ENCODE measurements at places on chromosomes 3 and 15. TPM values are rescaled to one million over a fixed set of nuclear protein-coding genes. Genes with fewer than 3 reads are reported as not detected.

Gene TF
- total RNA-seq = under 0.01 TPM

Gene LIPC
- total RNA-seq = 0.09 TPM

Gene SLC4A7
- total RNA-seq = 96.3 TPM

Gene GRM7
- total RNA-seq = 0.85 TPM

Gene DTWD1
- 13.7 TPM for total RNA-seq

Gene KNL1
- 8.2 TPM for total RNA-seq

Gene DNAJC17
- total RNA-seq = 45.4 TPM

Gene ILDR1
- not detected for total RNA-seq

Gene FBXW12
- not detected for total RNA-seq

Gene NR2F2
- total RNA-seq = 13.7 TPM

Gene GP5
- not detected for total RNA-seq

Gene GOLGA6B
- not detected for total RNA-seq

Gene LRRC31
- total RNA-seq = not detected

Gene UROC1
- not detected for total RNA-seq
